Stimulated activated CD4-positive, alpha-beta T cell treated with anti-CD3 and anti-CD28 coated beads, Interleukin-12 subunit alpha, Interleukin-12 subunit beta, amount 100 ng/mL, for 4 hours (primary cell): ENCODE measurements at places on chromosomes 1 and 21.

DNA sequence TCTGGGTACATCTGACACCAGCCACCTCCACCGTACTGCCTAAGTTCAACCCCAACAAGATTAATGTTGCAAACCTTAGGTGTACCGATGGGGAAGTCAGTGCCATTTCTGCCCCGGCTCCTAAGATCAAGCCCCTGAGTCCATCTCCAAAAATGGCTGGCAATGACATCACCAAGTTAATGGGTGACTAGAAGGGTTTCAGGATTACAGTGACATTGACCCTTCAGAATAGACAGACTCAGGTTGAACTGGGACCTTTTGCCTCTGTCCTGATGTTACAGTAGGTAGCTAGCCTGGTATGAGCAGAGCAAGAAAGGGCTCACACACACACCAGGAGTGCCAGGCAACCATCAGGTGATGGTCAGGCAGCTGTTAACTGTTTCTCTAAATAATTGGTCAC, 21.7 kb upstream of the ZMYM6 start:
- no peak for DNase-seq

DNA sequence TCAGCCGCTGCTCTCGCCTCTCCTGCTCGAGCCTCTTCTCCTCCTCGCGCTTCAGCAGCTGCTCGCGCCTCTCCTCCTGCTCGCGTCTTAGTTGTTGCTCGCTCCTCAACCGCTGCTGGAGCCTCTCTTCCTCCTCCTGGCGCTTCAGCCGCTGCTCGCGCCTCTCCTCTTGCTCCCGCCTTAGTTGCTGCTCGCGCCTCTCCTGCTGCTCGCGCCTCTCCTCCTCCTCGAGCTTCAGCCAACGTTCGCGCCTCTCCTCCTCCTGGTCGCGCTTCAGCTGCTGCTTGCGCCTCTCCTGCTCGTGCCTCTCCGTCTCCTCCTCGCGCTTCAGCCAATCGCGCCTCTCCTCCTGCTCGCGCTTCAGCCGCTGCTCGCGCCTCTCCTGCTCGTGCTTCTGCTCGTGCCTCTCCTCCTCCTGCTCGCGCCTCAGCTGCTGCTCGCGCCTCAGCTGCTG, 3.7 kb downstream of the TCHH start:
- DNase-seq, result peak; percentile 26

DNA sequence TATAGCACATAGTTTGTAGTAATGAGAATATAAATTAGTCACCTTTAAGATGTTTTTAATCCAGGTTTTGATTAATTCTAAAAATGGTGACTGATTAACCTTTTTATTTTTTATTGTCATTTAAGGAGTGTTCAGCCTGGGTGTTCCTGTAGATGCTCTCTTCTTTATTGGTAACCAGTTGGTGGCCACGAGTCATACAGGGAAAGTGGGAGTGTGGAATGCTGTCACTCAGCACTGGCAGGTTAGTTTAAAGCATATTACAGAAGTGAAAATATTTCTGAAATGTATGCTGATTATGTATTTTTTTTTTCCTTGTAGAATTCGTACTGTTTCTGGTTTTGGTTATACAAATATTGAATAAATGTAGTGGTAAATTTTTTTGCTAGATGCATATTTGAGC, 28.1 kb downstream of the KCTD3 start:
- DNase-seq, result no peak

GRCh38 chr1:155124503-155125463, 2.9 kb upstream of the EFNA1 start:
- DNase-seq, result no peak

- no peak for DNase-seq
These were observed 57.0 kb downstream of the PLEKHA6 start for GRCh38 chr1:204302769-204303168.

DNA sequence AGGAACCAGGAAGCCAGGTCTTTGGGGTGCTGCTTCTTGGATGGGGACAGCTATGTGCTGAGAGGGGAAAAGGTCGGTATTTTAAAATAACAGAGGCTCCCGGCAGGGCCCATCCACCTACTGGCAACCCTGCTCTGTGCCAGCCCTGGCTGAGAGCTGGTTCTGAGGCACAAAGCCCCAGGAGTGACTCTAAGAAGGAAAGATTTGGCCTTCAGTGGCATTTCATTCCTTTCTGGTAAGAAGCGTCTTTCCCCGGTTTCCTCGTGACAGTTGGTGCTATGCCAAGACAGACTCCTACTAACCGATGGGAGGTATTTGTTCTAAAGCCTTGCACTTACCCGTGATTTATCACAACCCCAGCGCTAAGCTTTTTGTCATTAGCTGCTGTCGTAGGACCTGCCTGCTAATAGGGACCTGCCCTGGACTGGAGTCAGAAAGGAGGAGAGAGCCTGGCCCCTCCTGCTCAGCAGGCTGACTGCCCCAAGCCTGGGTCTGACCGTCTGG, 123.1 kb upstream of the ADAR start:
- no peak for DNase-seq

GRCh38 chr1:219174460-219175211, 958 bp downstream of the LYPLAL1 start:
- DNase-seq, result peak; percentile 0

GRCh38 chr1:6587261-6588005, 7.6 kb downstream of the ZBTB48 start:
- no peak for DNase-seq

DNA sequence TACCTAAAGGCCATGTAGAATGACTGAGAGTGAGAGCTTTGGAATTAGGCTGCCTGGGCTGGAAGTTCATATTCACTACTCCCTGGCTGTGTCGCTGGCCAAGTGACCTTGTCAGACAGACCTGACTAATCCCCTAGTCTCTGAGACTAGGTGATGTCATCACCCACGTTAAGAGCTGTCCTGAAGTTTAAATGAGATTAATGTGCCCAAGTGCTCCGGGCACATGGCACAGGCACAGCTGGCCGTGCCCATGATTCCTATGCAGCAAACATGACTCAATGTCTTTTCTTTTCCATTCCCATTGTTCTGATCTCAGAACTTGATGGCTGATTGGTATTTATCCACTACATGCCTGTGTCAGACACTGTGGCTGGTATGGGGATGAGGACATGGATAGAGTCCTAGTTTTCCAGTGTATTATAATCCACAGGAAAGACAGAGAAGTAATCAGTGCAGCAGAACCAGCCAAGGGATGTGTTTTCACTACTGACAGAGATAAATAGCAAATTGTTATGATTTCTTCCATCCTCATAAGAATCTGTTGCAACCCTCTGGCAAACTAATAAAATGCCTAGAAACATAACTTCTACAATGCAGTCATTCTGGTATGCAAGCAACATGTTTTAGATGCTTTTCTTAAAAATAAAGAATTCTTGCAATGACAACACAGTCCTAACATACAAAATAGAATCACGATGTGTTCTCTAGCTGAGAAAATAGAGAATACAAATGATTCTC, 180.9 kb downstream of the PCP4 start:
- no peak for DNase-seq

DNA sequence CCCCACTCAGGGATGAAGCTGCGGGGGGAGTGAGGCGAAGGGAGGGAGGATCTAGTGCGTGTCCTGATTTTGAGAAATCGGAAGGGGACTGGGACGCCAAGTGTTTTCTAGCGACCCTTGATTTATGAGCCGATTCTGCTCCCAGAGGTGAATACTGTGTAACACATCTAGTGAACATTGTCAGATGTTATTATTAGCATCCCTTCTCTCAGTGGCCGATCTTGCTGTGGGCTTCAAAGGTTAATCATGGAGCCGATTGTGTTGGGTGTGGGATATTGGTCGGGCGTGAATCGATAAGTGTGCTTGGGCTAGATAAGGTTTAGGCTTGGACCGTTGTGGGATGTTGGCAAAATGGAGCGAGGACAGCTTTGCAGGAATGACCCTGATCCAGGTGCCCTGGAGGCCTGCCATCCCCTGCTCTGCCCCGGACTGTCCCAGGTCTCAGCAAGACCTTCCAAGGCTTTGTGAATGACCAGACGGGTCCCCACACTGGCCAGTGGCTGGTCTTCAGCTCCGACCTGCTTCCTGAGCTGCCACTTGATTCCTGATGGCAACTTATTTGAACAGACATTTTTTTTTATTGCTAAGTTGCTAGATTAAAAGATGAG, 2.2 kb downstream of the AJAP1 start:
- DNase-seq, result no peak

- no peak for DNase-seq
These were observed 24.5 kb downstream of the TP73 start for GRCh38 chr1:3676581-3677470.

- no peak for DNase-seq
These were observed 56.3 kb upstream of the SYT6 start for GRCh38 chr1:114209971-114210370.

GRCh38 chr1:10671090-10671489, 125.4 kb downstream of the CASZ1 start:
- no peak for DNase-seq

DNA sequence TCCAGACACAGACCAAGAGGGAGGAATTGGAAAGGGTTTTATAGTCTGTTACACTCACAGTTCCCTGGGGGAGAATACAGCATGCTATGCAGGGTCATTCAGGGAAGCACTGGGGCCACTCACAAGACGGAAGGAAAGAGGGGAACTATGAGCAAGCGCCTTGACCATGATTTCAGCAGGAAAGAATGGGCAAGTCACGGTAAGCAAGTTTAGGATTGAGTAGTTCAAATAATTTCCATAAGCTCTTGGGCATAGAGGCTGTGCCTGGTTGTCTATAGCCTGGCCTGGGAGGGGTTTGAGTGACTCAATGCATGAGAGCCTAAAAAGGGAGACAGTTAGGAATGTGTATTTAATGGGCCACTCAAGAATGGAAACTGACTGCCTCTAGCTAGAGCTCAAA, 176.7 kb downstream of the TTLL7 start:
- DNase-seq, result no peak

GRCh38 chr1:1157426-1157913, 16.2 kb upstream of the TTLL10 start:
- peak; percentile 63 for DNase-seq

DNA sequence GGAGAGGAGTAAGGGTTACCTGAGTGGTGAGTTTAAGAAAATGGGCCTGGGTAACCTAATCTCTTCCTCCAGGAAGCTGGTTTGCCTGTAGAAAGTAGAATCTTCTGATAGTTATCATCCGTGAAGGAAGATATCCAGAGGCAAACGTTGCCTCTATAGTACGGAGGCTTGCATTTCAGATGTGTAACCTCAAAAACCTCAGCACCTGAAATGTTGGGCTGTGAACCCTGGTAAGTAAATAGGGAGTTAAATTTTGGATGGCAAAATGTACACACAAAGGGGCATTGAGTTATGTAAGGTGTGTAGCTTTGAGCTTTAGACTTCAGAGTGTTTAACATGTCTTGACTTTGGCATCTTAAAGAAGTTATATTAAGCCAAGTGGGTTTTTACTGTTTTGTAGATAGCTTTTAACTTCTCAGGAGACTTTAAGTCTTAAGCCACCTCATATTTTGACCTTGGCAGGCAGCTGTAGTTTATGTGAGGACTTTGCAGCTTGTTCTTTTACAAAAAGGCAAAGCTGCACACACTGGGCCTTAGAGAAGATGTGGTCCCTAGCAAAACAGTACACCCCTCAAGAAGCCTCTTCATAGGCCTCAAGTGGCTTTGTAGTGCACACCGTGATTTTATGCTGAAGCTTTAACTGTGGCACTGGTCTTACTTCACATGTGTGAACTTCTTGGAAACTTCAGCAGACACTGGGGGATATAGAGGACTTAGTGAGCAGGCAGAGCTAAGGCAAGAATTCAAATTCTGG, 83.4 kb downstream of the SNRPE start:
- DNase-seq, result no peak

- DNase-seq, result no peak
These were observed 45.1 kb downstream of the GRIK3 start for GRCh38 chr1:36989241-36989640.

DNA sequence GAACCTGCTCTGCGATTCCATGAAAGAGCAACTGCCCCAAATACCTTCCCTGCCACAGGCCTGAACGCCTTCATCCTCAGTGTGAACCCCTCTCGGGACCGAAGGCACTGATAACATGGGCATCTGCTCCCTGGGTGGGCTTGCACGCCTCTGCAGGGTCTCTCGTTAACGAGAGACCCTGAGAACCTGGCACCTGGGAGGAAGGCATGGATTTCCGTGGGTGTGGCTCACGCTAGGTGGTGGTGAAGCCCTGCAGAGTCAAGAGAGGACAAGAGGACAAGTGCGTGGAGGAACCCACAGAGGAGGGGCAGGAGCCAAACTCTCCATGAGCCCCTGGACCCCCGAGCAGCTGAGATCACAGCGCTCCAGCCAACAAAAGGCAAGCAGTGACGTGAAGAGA, 26.8 kb upstream of the COL6A2 start:
- no peak for DNase-seq

DNA sequence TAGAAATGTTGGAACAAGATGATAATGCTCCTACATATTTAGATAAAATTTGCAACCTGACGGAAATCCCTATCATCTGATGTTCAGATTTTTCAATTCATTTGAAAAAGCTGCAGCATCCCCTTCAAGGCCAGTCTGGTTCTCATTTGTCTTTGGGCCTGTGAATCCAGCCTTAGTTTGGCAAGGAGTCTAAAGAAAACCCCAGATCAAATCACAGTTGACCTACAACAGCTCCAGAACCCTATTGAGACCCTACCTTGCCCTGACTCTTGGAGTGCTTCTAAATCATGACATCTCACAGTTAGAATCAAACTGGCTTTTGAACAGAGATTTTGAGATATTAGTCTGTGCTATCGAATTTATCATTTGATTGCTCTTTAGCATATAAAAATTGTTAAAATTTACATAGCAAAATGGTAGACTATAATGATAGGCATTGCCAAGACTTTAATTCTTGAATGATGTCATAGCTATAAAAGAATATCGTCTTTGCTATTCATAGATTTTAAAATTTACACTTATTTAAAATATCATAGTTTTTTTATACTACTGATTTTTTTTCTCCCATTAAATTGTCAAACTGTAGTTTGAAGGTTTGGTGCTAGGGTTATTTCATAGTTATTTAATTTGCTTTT, 2.2 kb downstream of the PPP2R5A start:
- DNase-seq, result no peak

DNA sequence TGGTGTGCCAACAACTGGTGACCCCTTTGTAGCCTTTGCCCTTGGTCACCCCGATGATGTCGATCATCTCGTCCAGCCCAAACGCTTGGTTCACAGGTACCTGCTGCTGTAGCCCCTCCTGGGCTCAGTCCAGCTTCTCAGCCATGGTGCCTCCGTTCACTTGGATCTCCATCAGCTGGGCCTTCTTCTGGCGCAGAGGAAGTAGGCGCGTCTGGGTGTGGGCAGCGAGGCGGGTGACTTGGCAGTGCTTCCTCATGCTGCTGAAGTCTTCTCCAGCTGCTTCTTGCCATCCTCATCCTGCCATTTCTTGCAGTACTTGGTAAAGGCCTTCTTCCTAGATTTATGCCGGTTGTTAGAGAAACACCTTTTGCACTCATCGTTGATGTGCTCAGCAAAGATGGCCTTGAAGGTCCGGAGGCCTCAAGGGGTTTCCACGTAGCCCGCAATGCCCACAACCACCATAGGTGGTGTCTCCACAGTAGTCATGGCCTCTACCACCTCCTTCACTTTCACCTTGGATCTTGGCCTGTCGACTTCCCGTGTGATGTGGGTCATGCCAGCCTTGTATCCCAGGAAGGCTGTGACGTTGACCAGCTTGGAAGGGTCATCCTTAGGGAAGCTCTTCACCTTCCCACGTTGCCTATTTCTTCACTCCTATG, 13.0 kb downstream of the DOP1B start:
- DNase-seq, result no peak

- no peak for DNase-seq
These were observed 70.8 kb downstream of the JAK1 start for GRCh38 chr1:64895500-64895899.

- DNase-seq, result no peak
These were observed 35.4 kb downstream of the ENAH start for GRCh38 chr1:225617479-225617878.

GRCh38 chr1:52599236-52599635, 2.9 kb upstream of the GPX7 start:
- DNase-seq, result no peak

GRCh38 chr1:94827434-94827833, 7.3 kb downstream of the SLC44A3 start:
- no peak for DNase-seq
